ENCODE measurements at places on chromosomes 7 and 10.

GRCh38 chr10:69641261-69641980 lies 11.4 kb downstream of the FAM241B start:
- DNase-seq: no peak

DNA sequence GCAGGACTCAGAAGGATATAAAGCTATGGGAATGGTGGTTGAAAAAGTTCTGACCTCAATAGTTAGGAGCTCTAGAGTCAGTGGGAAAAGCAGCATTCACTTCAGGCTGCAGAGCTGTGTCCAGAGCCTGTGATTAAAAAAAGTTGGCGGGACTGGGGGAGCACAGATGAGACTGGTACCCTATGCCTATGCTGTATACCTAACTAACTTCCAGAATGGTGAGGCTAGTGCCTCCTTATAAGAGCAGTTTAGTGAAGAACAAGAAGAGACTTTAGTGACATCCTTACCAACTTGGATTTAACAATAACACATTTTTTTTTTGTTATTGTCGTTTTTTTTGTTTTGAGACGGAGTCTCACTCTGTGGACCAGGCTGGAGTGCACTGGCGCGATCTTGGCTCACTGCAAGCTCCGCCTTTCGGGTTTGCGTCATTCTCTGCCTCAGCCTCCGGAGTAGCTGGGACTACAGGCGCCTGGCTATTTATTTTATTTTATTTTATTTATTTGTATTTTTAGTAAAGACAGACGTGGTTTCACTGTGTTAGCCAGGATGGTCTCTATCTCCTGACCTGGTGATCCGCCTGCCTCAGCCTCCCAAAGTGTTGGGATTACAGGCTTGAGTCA lies 6.6 kb upstream of the ZNF282 start:
- DNase-seq: no peak

DNA sequence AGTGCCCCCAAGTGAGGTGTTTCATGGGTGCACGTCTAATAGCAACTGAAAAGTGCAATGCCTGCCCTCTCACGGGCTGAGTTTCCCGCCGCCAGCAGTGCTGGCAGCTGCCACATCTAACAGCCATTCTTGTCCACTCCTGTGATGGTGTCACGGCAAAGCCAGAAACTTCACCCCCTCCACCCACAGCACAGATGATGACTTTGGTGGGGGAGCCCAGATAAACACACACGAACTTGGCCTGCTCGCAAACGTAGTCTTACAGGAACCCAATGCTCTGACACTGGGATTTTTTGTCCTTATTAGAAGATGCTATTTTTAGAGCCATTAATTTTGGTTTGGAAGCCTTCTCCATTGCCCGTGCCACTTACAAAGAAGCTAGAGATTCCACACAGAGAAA lies 26.7 kb downstream of the CPXM2 start:
- no peak for DNase-seq

- DNase-seq: no peak
These were observed 31.3 kb upstream of the GDF10 start for GRCh38 chr10:47268696-47269095.

GRCh38 chr10:15419279-15419874 lies 48.3 kb upstream of the FAM171A1 start:
- no peak for DNase-seq

GRCh38 chr7:12323415-12323814 lies 80.2 kb downstream of the VWDE start:
- DNase-seq: no peak

- no peak for DNase-seq
These were observed 86.9 kb downstream of the CXCL12 start for GRCh38 chr10:44297963-44298362.

DNA sequence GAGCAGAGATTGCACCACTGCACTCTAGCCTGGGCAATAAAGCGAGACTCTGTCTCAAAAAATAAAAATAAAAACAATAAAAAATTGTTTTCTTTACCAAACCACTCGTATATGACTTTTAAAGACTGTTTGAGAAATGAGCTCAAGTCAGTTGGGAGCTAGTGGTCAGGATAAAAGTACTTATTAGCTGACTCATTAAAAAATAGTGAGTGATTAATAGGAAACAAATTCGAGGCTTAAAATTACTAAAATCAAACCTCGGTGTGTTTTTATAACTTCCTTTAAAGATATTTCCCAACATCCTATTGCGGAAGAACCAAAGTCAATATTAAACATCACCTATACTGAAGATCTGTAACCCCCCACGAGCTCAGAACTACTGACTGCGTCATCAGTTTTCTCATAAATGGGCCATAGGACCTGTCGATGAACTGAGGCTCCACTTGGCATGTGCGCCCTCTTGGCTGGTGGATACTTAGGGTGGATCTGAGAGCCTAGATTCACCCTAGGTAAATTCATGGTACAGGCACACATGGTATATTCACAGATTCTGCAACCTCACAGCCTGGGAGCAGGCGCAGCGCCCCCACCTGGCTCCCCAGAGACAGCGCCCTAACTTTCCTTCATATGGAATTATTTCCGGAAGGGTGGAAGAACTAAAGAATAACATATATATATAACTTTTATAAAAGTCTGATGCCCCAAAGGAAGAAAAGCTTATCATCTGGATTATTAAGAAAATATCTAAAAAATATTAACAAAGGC lies 9.2 kb downstream of the MKI67 start:
- no peak for DNase-seq

DNA sequence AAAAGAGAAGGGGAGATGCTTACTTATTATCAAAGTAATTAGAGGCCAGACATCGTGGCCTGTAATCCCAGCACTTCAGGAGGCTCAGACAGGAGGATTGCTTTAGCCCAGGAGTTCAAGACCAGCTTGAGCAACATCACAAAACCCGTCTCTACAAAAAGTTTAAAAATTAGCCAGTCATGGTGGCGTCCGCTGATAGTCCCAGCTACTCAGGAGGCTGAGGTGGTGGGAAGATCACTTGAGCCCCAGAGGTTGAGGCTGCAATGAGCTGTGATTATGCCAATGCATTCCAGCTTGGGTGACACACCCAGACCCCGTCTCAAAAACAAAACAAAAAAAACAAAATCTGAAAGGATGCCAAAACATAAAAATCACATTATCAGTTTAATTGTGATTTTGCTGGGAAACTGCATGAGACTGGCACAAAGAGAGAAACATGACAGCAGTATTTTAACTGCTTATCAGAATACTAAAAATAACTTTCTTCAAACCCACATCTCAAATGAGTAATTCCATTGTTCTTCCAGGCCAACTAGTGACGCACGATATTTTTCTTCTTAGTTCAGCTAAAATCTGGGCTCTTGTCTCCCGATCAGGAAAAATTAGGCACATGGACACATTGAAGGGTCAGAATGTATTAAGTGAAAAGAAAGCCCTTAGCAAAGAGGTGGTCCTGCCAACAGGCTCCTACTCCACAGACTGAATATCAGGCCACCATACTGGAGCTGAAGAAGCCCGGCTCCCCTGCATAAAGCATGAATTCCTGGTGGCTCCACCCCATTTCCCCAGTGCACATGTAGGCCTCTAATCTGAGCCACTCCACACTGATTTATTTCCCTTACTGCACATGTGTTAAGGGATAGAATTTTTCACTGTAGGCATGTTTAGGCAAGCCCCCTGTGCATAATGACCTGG lies 9.6 kb upstream of the CCM2 start:
- peak; percentile 42 for DNase-seq

DNA sequence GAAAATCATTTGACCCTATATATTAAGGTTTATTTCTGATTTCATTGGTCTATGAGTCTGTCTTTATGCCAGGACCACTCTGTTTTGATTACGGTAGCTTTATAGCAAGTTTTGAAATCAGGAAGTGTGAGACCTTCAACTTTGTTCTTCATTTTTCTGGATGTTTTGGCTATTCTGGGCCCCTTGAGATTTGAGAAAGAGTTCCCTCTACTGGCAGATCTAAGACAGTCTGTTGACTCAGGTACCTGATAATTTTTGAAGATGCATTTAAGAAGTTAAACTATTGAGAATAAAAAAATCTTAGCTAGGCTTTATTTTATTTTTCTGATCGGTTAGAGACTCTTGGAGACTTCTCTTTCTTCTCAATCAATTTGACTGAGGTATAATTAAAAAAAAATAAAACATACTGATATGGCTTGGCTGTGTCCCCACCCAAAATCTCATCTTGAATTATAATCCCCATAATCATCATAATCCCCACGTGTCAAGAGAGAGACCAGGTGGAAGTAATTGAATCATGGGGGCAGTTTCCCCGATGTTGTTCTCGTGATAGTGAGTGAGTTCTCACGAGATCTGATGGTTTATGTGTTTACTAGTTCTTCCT lies 209.2 kb downstream of the SNX10 start:
- peak; percentile 35 for DNase-seq

- DNase-seq: no peak
These were observed 33.3 kb upstream of the LYZL2 start for GRCh38 chr10:30662814-30663213.

DNA sequence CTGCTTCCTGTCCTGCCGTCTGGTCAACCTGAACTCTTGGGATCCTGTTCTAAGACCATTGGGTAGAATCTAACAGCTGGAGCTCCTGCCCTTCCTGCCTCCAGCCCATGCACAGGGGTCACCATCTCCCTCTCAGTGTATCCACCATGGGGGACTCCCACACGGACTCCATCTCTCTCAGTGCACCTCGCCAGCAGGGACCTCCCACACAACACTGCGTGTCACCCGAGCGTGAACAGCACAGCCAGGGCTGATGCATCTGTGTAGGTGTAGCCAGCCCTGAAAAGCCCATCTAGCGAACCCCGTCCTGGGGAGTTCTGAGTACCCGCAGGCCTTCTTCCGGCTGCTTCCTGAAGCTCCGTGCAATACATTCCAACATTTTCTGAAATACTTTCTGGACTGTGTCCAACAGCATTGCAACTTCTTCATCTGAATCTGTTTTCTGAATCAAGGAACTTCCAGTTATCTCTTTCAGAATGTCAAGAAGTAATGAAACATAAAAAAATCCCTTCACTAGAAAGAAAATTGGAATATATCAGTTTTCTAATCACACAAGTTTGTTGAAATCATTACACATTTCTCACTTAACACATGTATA lies 52.5 kb downstream of the NCAPG2 start:
- no peak for DNase-seq

DNA sequence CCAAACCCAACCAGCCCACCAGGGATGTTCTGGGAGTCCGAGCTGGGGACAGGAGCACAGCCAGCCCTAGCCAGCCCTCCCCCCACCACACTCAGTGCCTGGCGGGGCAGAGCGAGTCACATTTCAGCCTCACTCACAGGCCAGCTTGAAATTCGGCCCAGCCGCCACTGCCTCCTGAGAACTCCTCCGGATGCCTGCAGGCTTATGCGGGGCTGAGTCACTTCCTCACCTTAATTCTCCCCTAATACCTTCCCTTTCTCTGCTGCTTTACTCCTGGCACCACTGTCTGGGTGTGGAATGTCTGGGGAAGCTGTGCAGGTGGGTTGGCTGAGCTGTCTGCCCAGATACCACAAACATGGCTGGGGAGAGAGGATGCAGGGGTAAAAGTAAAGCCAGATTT lies 22.6 kb upstream of the DLG5 start:
- DNase-seq: no peak

GRCh38 chr10:12455766-12456165 lies 106.4 kb downstream of the CAMK1D start:
- DNase-seq: no peak

DNA sequence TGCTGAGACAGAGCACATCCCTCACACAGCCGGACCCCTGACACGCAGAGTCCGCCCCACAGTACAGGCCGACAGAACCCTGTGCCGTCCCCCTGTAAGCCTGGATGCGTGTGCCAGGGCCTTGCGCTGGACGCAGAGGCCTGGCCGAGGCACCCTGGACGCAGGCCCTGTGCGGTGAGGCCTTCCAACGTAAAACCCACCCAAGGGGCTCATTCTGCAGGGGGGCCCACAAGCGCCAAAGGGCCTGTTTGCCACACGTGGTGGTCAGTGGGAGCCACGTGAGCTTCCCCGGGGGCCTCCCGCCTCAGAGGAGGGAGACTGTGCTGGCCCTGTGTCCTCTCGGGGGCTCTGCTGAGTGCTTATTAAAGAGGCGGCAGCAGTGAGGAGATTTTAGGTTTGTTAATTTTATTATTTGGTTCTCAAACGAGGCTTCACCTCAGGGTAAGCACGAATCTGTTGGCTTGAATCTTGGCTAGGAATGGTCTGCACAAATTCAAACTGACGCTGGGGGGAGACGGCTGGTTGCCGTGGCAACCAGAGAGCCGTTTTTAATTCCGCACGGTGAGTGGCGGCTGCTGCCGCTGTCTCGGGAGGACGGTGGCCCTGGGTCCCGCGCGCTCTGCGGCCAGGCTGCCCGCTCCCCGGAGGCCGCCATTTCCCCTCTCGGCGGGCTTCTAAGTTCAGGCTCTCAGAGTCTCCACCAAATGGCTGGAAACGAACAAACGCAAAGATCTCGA lies 4.9 kb upstream of the ADGRA1 start:
- DNase-seq: no peak

DNA sequence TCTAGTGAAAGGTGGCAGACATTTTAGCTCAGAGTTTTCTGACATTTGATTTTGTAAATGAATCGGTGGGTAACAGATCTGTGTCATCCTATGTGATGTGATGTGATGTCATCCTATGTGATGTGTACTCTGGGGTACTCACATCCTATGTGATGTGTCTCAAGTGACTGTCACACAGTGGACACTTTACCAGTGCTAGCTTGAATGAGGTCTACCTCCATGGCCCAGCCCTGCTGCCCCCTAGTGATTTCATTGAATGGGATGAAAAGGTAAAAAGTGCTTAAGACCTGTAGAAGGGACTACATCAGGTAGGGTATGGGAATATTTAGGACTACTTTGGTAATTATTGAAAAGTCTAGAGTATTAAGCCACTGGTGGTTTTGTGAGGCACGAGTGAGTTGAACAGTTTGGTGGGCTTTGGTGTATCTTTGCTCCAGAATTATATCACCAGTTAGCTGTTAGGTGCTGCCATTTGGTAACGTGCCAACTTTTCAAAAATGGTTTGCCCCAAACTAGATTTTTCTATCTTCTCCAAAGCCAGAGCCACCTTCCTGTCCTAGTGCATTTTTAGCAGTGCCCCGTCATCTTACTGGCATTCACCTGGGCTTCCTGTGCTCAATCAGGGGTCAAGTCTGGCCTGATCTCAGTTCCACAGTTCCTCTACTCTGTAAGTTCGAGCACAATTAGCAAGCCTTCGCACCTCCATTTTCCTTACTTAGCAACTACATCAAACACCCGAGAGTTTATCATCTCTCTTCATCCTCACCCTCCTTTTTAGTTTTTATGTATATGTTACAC lies 9.7 kb downstream of the EIF4H start:
- DNase-seq: no peak

GRCh38 chr7:23654508-23654907 lies 25.5 kb upstream of the FAM221A start:
- DNase-seq: no peak

GRCh38 chr7:95957510-95957909 lies 185.2 kb downstream of the DYNC1I1 start:
- DNase-seq: no peak

Data from NCI-H524 treated with DMSO at 0.1 percent for 48 hours (cell line).